ENCODE measurements at places on chromosomes 11 and 22. TPM values are rescaled to one million over a fixed set of nuclear protein-coding genes. Genes with fewer than 3 reads are reported as not detected.

SLC15A3 gene
- 85.1 TPM for total RNA-seq

TREH gene
- not detected for total RNA-seq

DNA sequence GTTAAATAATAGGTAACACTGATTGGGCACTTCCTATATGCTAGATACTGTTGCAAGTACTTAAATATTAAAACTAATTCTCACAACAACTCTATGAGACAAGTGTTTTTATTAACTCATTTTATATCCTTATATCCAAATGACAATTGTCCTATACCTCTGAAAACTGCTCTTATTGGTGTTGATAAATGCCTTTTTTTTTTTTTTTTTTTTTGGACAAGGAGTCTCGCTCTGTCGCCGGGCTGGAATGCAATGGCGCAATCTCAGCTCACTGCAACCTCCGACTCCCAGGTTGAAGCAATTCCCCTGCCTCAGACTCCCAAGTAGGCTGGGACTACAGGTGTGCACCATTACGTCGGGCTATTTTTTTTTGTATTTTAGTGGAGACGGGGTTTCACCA is 41.6 kb downstream of the MRTFA start:
- DNase-seq = no peak

GRCh38 chr22:44358709-44359440 is 46.1 kb upstream of the SHISAL1 start:
- DNase-seq = no peak

GRCh38 chr22:28154861-28155260 is 235.8 kb upstream of the PITPNB start:
- DNase-seq = no peak

DNA sequence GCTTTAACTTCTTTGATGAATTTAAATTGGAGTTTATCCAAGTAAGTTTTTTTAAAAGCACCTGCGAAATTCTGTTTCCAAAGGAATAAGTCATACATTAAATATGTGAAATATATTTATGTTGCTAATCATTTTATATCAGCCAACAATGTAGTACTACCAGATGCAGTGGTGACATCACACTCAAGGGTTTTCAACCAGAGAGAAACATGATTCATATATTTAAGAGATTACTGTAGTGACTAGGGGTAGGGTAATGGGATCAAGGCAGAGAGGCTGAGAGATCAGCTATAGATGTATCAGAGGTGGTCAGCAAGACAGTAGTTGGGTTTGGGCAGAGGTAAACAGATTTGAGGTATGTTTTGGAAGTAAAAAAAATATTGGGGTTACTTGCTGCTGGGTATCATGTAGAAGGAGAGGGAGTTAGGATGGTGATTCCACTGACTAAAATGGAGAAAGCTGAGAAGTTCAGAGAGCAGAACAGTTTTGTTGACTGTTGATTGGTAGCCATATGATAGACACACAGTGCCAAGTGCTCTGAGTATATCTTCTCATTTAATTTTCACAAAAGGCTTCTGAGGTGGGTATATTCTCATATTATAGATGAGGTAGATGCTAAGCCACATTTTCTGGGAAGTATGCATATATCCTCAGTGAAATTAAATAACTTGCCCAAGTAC is 39.4 kb downstream of the CEP57 start:
- DNase-seq = no peak

DNA sequence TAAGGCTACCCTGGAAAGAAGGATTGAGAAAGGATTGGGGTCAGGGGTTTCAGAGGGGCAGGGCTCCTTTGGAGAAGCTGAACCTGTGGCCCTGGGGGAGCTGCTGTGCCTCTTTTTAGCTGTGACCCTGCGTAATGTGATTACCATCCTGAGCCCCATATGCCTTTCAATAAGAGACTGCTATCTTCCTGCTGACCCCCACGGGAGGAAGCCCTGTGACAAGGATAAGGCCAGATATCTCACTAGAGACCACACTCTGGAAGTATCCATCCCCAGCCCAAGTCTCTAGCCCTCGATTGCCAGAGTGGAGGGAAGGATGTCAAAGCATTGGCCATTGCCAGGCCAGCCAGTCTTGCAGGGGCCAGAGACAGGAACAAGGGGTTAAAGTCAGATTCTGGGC is 4.8 kb upstream of the SLC39A13 start:
- no peak for DNase-seq

DNA sequence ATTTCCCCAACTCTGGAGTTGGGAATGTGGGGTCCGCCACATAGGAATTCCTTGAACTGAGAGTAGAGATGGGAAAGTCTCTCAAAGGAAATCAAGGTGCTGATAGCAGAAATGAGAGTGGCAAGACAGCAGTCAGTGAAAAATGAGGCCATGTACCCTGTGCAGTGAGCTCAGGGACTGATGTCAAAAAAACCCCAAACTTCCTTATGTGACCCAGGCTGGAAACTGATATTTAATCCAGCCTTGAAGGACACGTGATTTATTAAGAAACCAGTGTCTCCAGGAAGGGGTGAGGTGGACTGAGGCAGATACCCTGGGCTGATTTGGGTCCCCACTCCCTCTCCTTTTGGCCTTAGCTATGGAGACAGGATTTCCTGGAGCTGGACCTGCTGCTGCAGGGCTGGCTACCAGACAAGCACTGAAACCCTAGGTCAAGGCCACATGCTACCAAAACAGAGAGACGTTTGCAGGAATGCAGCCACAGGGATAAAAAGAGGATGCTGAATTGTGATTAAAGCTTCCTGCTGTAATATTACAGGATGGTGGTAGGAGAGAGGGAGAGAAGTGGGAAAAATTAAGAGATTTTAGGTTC is 25.3 kb upstream of the FCHSD2 start:
- DNase-seq = no peak

DNA sequence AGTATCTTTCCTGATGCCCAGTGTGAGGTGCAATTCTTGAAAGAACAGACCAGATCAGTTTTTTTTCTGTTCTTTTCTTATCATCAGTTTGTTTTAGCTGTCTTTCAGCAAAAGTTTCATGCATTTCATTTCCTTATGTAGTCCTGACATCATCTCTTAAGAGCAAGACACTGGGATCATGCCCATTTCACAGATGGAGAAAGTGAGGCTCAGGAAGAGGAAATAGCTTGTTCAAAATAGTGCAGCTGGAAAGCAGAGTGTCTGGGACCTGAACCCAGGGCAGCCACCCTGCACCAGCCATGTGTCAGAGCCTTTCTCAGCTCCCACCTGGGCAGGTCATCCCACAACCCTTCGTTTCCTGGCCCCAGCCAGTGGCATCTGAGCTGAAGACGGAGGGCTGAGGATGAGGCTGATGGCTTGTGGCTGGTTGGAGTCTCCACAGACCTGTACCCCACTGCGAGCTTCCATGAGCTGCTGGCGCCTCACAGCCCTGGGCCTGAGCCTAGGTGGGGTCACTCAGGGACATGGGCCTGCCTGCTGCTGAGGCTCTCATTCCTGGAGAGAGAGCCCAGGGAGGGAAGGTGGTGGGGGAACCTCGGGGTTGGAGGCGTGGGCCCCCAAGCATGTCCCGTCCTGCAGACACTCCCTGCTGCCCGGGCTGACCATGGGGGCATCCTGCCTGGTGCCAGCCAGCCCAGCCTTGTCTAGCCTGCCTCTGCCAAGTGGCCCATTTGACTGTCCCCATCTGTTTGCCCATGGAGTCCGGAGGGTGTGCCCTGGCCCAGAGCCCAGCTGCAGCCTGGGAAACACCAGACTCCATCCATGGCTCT is 61.8 kb downstream of the SMIM38 start:
- peak; percentile 25 for DNase-seq

DNA sequence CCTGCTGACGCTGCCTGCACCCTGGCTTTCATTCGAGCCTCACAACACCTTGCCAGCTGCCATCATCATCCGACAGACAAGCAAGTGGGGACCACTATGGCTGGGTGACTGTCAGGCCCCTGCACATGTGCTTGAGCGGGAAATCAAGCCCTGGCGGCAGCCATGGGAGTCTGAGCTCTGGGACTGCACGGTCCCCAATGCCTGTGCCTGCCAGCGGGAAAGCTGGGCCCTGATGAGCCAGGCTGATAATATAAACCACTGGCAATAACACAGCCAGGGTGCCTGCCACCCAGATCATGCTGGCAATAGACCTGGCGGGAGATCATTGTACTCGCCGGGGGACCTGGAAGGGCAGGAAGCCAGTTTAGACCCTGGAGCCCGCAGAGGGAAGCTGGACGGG is 2.5 kb downstream of the FGF3 start:
- DNase-seq = no peak

DNA sequence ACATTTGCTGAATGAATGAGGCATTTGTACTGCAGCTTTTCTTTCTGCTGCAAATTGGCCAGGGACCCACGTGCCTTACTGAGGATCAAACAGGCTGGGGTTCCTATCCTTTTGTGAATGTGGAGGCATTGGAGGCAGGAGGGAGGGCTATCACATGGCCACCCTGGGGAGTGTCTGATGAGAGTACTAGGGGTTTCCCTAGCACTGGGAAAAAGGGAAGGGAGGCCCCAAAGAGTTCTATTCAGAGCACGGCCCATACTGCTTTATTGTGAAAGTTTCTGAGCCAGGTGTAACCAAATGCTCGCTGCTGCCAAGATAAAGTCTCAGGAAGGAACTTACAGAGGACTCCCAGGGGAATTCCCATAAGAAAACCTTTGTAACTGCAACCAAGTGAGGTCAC is 78.4 kb upstream of the ANO1 start:
- no peak for DNase-seq
